Fibroblast of skin of right quadriceps (primary cell): ENCODE measurements at places on chromosomes 1 and 21.

DNA sequence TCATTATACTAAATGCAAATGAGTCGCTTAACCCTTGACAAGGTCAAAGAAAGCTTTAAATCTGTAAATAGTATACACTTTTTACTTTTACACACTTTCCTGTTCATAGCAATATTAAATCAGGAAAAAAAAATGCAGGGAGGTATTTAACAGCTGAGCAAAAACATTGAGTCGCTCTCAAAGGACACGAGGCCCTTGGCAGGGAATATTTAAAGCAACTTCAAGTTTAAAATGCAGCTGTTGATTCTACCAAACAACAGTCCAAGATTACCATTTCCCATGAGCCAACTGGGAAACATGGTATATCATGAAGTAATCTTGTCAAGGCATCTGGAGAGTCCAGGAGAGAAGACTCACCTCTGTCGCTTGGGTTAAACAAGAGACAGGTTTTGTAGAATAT is 62.7 kb downstream of the CAPN2 start:
- DNase-seq = no peak

- DNase-seq = no peak
Measured at GRCh38 chr1:58437623-58438022, 108.9 kb downstream of the OMA1 start.

DNA sequence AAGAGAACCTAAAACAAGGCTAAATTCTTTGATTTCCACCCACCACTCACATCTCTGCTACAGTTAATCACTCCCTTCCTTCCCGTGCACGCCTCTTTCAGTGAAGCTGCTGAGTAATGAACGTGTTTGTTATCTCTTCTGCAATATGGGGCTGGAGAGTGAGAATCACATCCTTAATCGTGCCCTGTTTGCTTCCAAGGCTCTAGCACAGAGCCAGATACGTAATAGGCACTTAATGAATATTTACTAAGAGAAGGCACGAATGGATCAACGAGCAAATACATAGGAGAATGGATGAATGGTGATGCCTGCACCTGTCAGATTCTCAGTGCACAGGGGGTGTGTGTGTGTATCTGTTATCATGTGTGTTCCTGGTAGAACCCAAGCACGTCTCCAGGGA is 22.1 kb upstream of the FAM43B start:
- no peak for DNase-seq

- no peak for DNase-seq
Measured at GRCh38 chr1:154758346-154758745, 111.7 kb downstream of the KCNN3 start.

DNA sequence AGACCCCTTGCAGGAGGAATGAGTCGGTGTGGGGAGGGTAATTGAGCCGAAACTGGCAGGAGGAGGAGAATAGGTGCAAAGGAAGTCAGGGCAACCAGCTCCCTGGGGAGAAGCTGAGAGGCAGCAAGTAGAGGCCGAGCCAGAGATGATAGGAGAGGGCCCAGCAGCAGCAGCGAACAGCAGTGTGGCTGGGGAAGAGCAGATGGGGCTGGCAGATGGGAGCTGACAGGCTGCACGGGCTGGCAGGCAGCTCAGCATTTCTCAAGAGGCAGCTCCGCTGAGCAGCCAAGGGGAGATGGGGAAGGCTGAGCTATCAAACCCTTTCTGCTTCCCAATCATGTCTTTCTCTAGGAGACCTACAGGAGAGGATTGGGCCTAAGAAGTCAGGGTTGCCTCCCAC is 158.2 kb downstream of the TRIM33 start:
- no peak for DNase-seq

DNA sequence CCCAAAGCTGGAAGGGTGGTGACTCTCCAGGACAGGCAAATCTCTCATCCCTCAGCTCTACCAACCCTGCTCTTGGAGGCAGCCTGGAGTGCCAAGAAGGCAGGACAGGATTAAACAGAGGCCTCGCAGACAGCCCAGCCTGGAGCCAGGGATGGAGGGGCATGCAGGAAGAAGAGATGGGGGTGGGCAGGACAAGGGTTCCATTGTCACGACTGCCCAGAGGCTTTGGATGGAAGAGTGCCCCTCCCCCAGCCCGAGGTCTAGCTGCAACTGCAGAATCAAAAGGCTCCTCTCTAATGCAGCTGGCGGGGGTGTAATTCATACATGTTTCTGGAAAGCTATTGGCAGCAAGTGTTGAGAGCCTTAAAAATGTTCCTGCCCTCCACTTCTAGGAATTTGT is 8.8 kb downstream of the RAB7B start:
- no peak for DNase-seq
